ENCODE measurements at places on chromosomes 4 and X.

GRCh38 chr4:182918044-182918607, 940 bp upstream of the DCTD start:
- no peak for DNase-seq

GRCh38 chrX:106150701-106151100, 17.4 kb upstream of the PWWP3B start:
- DNase-seq, result no peak

- no peak for DNase-seq
Observed at GRCh38 chr4:101813604-101814003, 23.1 kb downstream of the BANK1 start.

DNA sequence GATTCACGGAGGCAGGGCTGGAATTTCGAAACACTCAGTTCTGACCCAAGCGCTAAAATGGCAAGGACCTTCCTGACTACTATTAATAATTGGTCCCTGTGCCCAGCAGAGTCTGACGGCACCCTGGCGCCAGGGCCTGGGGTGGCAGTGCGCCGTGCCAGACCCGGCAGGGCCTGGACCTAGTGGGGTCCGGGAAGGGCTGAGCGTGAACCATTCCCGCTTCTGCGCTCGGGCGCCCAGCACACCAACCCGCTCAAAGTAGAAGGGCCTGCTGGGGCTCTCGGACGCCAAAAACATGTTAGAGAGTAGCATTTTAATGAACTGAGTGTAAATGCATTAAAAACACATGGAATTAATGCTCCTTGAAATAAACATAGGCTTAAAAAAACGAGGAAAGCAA, 346.7 kb upstream of the SFRP2 start:
- DNase-seq, result no peak

DNA sequence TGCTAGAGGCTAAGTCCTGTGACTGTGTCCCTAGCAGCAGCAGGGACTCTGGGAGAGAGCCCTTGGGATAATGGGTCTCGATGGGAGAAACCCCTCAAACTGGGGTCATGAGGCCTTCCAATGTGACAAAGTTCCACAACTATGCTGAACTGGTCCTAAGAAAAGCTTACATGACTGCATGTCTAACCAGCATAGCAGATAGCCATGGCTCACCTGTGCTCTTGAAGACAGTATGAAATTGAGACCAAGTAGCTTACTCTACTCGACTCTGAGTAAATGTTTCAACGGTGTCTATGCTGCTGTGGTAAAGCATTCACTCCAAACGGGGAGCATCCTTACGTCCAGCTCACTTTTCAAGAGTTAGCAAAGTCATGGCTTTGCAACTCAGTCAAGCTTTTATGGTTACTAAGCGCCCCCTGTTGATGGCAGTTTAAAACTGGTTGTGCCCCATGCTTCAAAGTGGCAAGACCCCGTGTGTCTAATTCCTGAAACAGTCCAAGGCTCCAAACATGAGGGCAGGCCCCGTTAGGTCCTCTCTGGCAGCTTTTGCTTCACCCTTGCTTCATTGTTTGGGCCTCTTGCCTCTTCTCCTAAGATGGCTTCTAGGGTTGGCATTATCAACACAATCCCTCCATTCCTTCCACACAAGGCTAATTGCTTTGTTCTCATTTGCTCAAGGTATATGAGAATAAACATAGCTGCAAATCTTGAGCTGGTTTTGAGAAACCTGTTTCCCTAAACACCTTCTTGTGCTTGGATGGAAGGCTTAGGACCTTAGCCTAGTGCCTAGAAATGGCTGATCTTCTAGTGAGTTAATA, 46.6 kb downstream of the CCNG2 start:
- DNase-seq, result peak; percentile 56

DNA sequence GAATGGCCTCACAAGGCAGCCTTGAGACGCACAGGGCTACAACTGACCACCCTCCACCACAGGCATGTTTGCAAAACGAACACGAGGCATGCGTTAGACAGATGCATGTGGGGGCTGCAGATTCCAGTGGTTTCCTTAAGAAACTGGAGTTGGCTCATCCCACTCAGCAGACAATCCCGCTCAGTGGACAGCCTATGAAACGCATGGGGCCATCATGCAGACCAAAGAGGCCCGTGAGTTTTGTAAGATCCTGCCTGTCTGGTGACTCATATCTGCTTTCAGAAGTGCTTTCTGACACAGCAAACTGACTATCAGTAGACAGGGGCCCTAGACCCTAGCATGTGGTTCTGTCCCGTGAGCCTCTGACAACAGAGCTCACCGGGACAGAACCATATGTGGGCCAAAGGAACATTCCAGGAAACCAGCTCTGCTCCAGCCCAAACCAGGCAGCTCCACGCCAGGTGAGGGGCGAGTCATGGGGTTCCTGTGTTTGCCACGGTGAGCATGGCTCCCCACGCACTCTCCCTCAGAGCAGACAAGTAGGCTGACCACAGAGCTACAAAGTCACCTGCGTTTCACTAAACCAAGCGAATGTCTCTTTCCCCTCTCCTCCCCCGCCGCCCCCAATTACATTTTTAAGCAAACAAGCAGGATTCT, 74.4 kb downstream of the MTMR1 start:
- peak; percentile 50 for DNase-seq

- no peak for DNase-seq
Observed at GRCh38 chrX:153944140-153944799, at the start of gene RENBP. TSS of gene RENBP (minus strand) at chrX:153944643. CDS start at chrX:153944610, 33 bp downstream.

- DNase-seq, result no peak
Observed at GRCh38 chr4:169234137-169234855, 36.5 kb downstream of the SH3RF1 start.

- no peak for DNase-seq
Observed at GRCh38 chrX:153969904-153970356, 1.7 kb downstream of the HCFC1 start.

DNA sequence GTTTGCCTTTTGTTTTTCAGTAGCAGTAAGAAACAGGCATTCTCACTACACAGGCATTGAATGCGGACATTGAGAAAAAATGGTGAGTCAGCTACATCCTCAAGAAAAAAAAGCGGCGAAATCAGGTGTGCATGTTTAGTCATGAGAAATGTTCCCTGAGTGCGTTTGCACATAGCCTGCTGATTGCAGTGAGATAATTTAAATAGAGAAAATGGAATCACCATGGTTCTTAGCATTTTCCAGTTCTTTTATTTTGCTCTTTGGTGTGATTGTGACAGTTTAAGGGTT, 54.1 kb upstream of the CLDN34 start:
- DNase-seq, result no peak

GRCh38 chrX:24214568-24214967, 65.0 kb downstream of the ZFX start:
- no peak for DNase-seq

- no peak for DNase-seq
Observed at GRCh38 chr4:117654079-117654478, 380.2 kb upstream of the NDST3 start.

- DNase-seq, result no peak
Observed at GRCh38 chrX:93598076-93598475, 75.3 kb downstream of the NAP1L3 start.

DNA sequence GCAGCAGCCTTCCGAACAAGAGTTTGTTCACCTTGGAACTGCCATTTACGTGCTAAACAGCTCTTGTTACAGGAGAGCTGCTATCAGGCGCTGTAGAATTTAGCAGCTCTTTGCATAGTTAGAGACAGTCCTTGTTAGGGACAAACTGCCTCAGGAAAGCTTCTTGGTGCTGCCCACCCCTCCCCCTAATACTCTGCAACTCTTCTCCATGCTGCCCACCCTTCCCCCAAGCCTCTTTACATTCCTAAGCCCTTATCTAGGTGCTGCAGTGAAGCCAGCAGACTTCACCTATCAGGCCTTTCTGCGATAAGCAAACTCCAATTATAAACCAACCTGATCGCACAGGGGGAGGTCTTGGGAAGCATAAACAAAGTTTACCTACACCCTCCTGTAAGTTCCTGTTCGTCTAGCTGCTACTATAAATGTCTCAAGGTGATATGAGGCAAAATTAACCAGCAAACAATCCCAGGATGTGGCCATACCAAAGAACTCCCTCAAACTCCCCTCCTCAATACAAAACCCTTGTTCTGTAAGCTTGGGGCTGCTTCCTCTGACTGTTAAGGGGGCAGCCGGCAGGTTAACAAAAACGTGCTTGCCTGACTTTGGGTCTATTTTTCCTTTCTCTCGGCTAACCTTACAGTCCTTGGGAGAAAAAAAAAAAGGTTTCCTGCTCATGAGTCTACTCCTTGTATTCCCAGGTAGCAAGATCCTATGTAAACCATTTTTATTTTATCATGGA, 74.0 kb upstream of the GC start:
- no peak for DNase-seq

DNA sequence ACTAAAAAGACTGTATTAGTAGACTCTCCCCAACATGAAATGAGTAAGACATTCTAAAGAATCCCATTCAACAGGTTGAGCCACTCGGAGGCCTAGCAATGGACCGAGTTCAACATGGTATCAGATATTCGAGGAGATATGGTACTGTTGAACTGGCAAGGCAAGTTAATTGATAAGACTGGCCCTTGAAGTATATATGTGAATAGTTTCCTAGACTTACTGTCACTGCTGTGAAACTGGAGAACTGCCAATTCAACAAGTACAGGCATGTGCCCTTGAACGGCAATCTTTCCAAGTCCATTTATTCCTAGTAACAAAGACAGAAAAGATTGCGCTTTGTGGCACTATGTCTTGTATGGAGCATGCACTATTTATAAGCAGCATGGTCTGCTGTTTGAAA, 24.4 kb downstream of the FAT1 start:
- DNase-seq, result no peak

DNA sequence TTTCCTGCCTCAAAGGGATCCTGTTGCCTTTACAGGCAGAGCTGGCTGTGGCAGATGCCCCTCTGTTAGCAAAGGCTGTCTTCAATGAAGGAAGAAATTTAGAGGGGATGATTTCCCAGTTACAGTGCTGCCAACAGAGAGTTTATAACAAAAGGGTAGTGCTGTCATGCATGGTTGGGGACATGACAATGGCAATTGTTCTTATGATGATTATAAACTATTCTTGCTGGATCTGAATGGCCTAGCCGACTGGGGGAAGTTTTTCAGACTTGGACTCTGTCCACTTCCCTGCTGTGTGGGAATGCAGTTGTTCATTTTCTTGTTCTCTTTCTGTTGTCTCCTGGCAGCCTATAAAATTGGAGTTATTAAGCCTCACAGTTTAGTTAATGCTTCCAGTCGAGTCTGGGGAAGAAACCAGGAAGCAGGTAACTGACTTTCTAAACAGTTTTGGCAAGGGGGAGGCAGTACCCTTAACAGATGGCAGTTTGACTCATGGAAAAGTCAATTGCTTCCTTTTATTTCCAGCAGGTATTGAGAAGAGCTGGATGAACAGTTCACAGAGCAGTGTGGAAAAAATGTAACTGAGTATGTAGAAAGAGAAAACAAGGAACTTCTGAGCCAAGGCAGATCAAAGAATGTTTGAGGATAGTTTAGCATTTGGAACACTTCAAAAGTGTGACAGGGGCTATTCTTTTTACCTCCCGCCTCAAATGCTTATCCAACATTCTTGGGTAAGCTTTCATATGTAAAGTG, 582.6 kb downstream of the RAPGEF2 start:
- no peak for DNase-seq

- DNase-seq, result no peak
Observed at GRCh38 chr4:48226199-48226598, 43.4 kb downstream of the TEC start.

DNA sequence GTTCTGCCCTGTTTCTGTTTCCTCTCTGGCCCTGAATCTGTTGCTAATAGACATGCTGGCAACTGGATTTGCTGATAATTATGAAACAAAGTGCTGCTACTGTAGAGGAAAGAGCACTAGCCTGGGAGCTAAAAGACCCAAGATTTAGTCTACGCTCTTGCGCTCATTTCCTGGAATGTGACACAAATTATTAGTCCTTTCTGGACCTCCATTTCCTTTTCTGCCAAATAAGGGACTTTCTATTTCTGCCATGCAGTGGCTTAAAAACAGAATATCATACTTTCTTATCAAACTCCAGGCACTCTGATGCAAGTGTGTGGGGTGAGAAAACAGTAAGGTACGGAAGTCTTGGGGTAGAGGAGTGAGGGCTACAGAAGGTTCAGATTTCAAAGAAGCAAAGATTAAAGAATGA, 48.3 kb upstream of the GPR174 start:
- DNase-seq, result no peak

DNA sequence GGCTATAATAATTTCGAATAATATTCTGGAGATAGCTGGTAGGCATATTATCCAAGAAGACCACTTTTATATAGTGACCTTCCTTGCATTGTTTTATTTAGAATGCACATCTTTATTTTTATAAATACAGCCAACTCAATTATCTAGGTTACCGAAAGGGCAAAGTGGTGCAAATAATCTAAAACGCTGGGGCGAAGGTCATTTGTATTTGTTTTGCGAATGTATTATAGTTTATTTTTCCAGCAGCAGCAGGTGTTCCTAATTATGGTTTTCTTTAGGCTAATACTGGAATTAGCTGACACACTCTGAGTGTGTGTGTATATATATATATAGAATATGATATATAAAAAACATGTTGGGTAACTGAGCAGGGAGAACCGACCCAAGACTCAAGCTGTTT, 48.1 kb upstream of the RAP2C start:
- DNase-seq, result no peak

- no peak for DNase-seq
Observed at GRCh38 chr4:24836661-24837242, 41.4 kb downstream of the SOD3 start.

- DNase-seq, result no peak
Observed at GRCh38 chr4:159983082-159983481, 880.2 kb downstream of the RAPGEF2 start.

DNA sequence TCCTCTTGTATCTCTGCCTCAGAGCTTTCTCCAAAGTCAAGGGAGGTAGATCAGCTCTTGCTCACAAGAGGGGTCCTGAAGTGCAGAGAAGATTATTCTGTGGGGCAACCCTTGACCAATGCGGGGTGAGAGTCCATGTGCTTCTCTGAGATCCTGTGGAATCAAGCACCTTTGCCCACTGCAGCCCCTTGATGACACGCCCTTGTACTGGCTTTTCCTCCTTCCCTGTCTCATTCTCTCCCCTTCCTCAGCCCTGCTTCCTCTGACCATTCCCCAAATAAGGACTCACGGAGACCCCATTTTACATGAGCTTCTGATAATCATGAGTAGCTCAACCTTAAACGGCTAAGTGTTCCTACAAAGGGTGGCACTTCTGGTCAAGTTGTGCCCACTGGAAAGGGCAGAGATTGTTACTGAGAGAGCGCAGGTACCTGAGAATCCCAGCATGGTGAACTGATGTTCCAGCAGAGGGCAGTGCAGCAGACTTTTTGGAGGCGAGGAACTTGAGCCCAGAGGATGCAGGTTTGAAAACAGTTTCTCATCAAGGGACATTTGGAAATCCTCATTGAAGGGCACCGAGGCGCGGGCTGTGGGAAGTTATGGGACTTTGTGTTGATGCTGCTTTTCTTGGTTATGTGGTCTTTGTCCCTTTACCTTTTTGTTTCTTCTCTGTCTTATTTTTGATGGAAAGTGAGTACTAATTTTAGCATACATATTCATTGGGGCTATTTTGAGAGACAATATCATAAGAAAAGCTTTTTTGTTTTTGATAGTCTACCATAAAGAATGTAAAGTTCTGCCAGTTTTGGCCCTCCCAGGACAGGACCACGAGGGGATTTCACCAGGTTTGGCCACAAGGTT, 201.3 kb downstream of the RBM46 start:
- peak; percentile 8 for DNase-seq
